ENCODE measurements at places on chromosomes 6 and 20.

DNA sequence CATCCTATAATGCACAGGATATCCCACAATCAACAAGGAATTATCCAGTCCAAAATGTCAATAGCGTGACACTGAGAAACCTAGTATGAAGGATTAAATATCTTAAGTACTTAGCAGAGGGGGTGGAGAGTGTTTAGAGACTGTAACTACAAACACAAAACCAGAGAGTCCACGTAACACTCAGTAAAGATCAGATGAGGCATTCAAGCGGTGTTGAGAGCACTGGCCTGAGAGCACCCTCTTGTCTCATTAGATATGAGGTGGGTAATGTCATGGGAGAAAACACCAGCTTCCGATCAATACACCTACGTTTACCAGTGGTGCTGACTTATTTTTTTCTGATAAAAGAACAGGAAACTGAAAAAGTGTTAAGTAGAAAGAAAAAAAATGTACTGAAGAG lies 2.3 kb downstream of the FAM184A start:
- DNase-seq: no peak

GRCh38 chr6:135535989-135536414 lies 38.5 kb upstream of the AHI1 start:
- peak; percentile 74 for DNase-seq

DNA sequence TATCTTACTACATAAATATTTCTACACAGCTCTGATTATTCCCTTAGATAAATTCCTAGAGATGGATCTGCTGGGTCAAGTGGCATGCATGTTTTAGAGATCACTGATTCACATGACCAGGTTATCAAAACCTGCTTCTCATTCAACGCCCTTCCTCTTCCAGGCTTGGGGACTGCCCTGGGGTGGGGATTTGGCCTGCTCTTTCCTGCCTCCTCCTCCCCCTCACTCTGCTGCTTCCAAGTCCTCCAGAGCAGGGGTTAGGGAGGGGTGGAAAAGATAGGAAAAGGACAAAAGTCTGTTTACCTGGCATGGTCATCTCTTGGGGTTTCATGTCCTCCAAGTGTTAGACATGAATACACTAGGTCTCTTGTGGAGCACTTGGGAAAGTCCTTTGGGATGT lies 105.6 kb upstream of the GPR6 start:
- no peak for DNase-seq

DNA sequence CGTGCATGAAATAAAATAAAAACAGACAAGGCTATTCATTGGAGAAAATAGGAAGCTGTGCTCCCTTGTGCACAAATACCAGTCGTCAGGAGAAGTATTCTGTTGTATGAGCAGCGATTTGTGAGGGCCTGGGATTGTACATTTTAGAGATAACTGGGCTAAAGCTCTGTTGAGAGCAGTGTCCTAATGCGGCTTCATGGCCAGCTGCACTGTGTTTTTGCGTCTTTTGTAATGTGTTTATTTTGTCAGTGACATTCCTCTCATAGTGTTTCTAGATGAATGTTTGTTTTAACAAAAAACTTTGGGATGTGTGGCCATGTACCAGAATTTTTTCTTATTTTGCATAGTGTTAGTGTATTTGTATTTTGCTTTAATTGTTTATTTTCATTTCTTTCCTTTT lies 14.8 kb downstream of the ERMARD start:
- DNase-seq: no peak

DNA sequence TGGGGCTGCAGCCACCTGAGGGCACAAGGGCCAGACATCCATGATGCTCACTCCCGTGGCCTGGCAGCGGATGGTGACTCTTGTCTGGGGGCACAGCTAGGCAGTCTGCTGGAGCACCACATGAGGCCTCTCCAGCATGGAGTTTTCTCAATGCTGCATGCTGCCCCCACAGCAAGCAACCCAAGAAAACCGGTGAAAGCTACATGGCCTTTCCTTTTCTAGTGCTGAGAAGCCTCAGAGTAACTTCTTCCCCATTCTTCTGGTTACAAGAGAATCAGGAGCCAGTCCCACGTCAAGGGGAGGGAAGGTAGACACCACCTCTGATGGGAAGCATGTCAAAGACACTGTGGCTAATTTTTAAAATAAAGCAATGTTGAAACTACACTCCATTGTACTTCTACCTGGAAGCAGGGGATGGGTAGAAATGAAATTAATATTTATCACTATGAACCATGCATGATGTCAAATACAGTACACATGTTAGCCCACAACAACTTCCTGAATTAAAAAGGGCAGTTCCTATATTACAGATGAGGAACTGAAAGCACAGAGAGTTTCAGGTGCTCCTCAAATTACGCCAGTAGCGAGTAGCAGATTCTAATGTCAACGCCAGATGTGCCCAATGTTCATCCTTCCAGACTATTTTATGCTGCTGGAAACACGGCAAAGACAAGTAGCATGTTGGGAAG lies 101.5 kb downstream of the LAMP5 start:
- no peak for DNase-seq

DNA sequence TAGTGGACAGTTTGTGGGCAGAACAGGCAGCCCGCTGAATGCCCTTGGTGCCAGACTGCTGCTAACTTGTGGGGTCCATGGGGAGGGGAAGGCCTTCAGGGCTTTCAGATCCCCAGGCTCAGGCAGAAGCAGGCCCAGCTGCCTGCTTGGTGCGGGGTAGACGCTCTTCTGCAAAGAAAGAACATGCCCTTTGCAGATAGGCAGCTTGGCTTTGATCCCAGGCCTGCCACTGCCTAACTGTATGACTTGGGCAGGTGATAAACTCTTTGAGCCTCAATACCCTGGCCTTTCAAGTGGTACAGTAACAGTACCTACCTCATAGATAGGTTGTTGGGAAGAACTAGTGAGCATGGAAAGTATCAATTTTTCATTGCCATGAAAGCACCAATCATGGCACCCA lies 28.4 kb downstream of the CHMP4B start:
- no peak for DNase-seq

- no peak for DNase-seq
Observed at GRCh38 chr6:33171016-33171879, 21.0 kb downstream of the COL11A2 start.

Measured in non-pigmented ciliary epithelial cell (primary cell).